NCI-H446 (cell line): ENCODE measurements at places on chromosomes 3 and 15.

DNA sequence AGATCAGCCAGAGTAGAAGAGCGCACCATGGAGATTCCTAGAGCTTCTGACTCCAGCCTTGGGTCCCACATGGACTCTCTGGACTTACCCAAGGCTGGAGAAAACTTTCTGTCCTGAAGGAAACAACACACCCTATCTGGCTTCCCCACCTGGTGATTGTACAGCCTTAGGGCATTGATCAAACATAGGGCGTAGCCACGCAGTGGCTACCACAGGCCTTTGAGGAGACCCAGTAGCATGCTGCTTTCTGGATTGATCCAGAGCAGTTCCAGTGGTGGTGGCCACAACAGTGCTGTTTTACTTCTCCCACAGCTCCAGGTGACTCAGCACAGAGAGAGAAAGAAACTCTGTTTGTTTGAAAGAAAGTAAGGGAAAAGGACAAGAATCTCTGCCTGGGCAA is 23.5 kb downstream of the PYDC2 start:
- DNase-seq = no peak

DNA sequence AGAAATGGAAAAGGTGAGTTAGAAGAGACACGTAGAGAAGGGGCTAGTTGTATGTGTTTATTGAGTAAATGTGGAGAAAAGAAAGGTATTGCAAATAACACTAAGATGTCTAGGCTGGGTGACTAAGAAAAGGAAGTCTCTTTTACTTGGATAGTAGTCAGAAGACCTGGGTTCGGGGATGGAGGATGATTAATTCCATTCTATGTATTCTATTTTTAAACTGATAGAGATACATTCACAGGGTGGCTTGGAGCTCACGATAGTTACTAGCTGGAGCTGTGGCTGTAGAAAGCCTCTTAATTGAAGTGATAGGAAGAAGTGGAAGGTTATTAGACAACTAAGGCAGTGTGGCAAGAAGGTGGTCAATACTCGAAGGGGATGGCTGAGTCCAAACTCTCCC is 65.9 kb upstream of the TNIK start:
- DNase-seq = no peak

- DNase-seq = no peak
Measured at GRCh38 chr15:85630311-85630710, 164.4 kb downstream of the KLHL25 start.

GRCh38 chr3:195249858-195250464 is 21.0 kb downstream of the XXYLT1 start:
- no peak for DNase-seq

GRCh38 chr3:17969985-17970568 is 227.6 kb upstream of the TBC1D5 start:
- no peak for DNase-seq

DNA sequence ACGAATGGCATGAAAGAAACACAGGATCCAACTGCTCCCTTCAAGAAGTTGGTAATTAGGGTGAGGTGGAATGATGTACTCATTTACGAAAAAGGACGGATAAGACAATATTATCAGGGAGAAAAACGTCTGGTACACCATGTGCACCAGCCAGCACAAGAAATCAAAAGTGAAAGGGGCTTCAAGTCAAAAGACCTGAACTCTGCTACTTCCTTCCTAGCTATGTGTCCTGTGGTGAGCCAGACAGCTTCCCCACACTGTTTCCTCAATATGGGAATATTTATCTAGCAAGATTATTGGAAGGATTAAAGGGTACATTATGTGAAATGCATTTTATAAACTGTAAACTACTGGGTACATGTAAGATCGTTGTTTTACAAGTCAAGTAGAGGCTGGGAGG is 33.9 kb downstream of the RAB27A start:
- no peak for DNase-seq

- DNase-seq = no peak
Measured at GRCh38 chr3:51391566-51392354, 675 bp downstream of the RBM15B start.

DNA sequence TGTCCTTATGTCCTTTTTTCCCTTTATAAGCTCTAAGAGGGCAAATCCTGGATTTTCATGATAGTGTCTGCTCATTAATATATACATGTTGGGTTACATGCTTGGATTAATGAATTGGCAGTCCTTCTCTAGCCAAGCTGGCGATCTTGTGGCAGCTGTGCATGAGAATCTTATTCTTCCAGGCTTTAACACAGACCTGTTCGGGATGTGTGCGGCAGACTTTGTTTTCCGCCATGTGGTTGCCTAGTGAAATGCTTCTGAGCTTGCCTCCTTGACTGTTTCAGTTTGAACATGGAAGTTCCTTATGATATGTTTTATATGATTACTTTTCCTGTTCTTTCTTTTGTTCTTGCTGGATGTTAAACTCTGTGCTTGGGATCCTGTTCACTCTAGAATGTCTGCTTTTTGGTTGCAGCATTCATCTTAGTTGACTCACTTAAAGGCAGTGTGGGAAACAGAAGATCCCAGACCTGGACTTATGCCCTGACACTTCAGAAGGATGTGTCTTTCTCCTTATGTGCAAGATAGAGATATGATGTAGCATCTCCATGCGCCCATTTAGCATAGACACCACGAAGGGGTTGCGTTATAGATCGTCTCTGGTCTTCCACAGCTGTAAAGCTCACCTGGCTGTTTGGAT is 7.2 kb downstream of the CHCHD6 start:
- no peak for DNase-seq
